ENCODE measurements at places on chromosomes 3 and 15.

- peak; percentile 68 for DNase-seq
Observed at GRCh38 chr3:57556459-57557084, 498 bp downstream of the PDE12 start.

DNA sequence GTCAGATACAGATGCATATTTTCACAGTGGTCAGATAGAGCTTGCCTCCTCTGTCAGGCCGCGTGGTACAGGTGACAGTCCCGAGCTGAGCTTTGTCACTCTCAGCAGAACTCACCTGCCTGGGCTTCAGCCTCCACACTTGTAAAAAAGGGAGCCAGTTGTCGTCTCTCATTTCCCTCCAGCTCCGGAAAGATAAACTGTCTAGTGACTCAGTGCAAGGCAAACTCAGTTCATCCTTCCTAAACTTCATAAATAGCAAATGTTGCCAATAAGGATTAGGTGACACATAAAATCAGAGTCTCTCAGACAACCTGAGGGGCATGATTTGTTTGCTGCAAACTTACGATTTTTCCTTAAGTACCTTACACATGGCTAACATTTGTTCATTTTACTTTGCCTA is 116.8 kb downstream of the GABRB3 start:
- DNase-seq = no peak

DNA sequence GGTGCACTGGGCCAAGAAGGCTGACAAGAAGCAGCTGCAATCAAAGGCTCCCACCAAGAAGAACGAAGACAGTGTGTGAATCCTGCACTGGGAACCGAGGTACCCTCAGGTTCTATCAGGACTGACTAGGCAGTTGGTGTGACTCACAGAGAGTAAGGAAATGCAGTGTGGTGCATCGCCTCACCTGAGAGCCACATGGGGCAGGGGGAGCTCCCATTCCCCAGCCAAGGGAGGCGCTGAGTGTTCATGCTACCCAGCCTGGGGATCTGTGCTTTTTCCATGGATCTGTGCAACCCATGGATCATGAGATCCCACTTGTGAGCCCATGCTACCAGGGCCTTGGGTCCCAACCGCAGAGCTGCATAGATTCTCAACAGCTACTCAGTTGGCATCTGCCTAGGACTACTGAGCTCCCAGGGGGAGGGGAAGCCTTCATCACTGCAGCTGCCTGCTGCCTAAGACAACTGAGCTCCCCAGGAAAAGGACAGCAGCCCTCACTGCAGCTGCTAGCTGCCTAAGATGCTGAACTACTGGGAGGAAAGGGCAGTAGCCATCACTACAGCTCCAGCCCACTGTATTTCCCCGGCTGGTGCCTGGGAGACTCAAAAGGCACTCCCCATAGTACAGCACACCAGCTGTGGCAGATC is 6.9 kb upstream of the PLSCR2 start:
- DNase-seq = no peak

DNA sequence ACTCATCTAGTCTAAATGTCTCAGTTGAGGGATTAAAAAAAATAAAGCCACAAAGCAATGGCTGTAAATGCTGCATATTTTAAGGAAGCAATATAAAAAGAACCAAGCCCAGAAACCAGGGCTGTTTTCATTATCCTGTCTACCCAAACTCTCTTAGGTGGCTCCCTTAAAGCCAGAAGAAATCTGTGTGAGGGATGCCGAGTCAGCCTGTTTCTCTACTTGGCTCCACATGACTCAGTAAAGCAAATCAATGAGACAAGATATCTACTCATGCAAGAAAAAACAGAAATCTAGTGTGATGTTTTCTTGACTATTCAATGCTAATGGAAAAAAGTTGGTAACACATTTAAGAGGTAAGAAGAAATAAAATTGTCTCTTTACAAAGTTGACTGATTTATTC is 296.2 kb downstream of the ZBTB20 start:
- DNase-seq = no peak

GRCh38 chr3:171257251-171258203 is 202.7 kb downstream of the TNIK start:
- no peak for DNase-seq

DNA sequence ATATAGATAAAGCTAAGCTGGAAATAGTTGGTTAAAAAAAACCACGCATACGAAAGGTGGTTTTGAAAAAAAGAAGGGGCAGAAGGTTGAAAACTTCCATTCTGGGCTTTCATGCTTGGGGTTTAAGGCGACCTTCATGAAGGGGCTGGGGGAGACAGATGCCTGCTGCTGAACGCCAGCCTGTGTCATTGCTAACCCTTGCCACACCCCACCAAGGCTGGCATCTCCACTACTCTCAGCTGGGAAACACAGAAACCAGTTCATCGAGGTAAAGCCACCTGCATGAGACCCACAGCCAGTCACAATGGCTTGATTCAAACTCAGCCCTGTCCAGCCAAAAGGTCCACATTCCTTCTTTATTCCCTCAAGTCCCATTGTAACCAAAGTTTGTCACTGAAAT is 78.7 kb downstream of the ADAMTS17 start:
- DNase-seq = no peak

GRCh38 chr3:40800343-40800742 is 275.6 kb downstream of the ZNF621 start:
- peak; percentile 56 for DNase-seq

DNA sequence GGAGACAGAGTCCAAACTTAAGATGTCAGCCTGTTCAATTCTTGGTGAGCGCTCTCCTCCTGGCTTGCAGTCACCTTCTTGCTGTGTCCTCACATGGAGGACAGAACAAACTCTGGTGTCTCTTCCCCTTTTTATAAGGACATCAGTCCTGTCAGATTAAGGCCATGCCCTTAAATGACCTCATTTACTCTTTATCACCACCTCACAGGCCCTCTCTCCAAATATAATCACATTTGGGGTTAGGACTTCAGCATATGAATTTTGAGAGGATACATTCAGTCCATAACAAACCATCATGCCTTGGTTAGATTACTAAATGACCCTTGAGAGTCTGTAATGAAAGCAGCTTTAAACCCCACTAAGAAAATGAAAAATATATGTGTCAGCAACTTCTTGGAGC is 175.2 kb downstream of the TAFA4 start:
- no peak for DNase-seq

- DNase-seq = no peak
Observed at GRCh38 chr15:31925541-31925940, 104.8 kb upstream of the CHRNA7 start.

GRCh38 chr3:102225407-102226132 is 209.2 kb upstream of the ZPLD1 start:
- DNase-seq = no peak

All from tibial artery (tissue), 4 donors.